NCI-H526 treated with DMSO at 0.1 percent for 48 hours (cell line): ENCODE measurements at places on chromosomes 4 and X.

DNA sequence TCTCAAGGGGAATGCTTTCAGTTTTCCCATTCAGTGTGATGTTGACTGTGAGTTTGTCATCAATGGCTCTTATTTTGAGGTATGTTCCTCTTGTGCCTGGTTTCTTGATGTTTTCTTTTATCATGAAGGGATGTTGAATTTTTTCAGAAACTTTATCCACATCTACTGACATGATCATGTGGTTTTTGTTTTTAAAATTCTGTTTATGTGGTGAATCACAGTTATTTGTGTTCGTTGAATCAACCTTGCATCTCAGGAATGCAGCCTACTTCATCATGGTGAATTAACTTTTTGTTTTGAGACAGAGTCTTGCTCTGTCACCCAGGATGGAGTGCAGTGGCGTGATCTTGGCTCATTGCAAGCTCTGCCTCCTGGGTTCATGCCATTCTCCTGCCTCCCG lies 263.1 kb upstream of the KLF3 start:
- DNase-seq: no peak

- DNase-seq: no peak
Observed at GRCh38 chrX:28787206-28787605, 200.0 kb downstream of the IL1RAPL1 start.

GRCh38 chrX:87098477-87098876 lies 419.1 kb upstream of the KLHL4 start:
- DNase-seq: no peak

DNA sequence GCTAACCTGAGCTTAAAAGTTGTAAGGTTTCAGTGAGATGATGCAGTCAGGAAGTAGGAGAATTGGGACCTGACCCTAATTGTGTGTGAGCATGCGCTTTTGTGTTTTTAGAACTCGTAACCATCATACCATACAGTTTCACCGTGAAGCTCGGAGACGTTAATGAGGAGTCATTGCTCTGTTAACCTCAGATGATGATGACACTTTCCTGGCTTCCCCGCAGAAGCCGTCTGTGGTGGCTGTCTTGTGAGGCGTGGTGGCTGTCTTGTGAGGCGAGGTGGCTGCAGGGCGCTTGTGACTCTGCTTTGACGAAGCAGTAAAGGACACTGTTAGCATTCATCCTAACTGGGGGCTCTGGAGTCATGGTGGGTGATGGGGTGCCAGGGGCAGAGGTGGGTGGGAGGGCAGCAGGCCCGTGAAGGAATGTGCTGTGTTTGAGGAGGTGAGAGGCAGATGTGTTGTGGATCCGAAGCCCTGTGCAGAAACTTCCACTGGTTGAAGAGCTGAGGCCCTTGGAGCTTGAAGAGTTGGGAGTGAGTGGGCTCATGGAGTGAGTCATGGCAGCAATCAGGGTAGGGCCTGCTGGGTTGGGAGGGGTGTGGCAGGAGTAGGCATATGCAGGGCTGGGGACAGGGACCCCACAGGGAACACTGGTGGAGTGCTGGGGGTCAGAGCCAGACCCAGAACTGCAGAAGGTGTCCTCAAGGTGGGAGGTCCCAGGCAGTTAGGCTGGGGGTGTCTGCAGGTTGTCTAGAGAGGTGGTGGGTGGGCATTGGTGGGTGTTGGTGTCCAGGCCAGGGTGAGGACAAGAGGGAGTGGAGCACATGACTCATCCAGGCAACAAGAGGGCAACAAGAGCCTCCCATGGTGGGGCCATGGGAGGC lies 57.4 kb downstream of the NSD2 start:
- DNase-seq: no peak

- DNase-seq: no peak
Observed at GRCh38 chr4:41799126-41799525, 50.6 kb upstream of the PHOX2B start.

GRCh38 chrX:133380711-133381619 lies 34.3 kb downstream of the GPC4 start:
- no peak for DNase-seq

DNA sequence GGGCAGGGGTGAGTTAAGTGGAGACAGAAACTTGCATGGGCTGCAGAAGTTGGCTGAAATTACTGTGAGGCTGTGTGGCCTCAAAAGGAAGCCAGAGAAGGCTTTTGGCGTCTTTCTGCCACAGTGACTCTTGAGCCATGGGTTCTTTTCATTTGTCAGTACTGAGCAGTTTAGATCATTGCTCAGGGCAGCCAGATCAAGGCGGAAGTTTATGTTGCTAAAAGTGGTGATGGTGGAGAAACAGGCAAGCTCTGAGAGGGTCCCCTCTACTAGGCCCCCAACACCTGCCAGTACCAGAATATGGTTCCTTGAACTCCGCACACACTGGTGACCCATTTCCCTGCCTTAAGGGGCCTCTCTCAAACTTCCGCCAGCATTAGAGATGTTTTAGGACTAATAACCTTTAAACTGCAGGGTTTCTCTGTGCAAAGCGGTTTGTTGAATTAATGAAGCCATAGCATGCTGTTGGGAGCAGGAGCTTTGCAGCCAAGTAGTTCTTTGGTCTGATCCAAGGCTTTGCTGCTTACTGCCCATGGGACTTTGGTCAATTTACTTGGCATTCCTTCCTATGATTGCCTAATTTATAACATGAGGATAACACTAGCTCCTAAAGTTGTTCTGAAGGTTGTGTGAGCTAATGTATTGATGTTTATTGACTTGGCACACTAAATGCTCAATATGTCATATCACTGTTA lies 34.5 kb downstream of the RNF175 start:
- no peak for DNase-seq

DNA sequence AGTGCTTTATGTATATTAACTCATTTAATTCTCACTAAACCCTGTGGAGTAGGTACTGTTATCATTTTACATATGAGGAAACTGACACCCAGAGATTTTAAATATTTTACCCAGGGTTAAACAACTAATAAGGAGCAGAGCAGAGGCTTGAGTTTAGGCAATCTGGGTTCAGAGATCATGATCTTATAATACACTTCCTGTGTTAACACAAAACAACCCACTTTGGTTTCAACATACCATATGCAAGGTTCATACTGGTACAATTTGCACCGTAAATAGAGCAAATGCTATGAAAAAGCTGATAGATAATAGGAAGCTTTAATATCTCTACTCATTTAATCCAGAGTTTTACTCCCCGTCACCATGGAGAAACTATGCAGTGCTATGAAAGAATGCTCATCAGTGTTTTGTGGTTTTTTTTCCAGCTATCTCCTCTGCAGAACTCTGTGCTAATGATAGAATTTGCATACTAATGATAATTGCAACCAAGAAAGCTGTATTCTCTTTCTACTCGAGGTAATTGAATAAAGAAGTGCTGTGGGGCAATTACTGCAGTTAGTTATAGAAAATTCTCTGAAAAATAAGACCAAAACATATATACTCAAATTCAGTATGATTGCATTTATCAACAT lies 138.8 kb upstream of the MAP9 start:
- no peak for DNase-seq

GRCh38 chrX:31154946-31155345 lies 83.1 kb upstream of the FTHL17 start:
- DNase-seq: no peak

GRCh38 chr4:170853422-170854021 lies 763.8 kb upstream of the AADAT start:
- peak; percentile 31 for DNase-seq

- no peak for DNase-seq
Observed at GRCh38 chrX:10177004-10177396, 20.2 kb downstream of the CLCN4 start.

DNA sequence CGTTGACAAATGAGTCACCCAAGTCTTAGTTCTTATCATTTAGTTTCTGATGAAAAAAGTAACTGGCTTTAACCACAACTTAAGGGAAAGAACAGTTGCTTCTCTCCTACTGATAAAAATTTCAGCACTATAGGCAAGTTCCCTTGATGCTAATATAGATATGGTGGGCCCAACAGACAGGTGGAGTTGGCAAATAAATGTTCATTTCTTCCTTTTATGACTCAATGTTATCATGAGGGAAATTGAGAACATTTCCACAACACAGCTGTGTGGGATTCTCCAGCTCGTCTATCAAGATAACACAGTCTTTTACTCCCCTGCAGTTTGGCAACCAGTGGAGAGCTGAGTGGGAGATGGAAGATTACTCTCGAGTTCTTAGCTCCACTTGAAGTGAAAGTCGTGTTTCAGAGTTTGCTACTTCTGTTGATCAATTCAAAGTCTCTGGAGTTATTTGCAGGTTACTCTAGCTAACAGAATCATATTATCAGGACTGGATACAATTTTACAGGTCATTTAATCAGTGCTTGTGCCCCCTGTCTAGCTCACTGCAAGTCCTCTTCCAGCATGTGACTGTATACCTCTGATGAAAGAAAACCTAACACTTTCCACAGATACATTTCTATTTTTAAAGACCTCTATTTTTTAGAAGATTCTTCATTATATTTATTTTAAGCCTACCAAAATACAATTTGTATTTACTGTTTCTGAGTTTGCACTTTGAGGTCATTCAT lies 270.6 kb upstream of the GK2 start:
- DNase-seq: no peak

- no peak for DNase-seq
Observed at GRCh38 chr4:103498161-103499070, 221.4 kb downstream of the TACR3 start.

DNA sequence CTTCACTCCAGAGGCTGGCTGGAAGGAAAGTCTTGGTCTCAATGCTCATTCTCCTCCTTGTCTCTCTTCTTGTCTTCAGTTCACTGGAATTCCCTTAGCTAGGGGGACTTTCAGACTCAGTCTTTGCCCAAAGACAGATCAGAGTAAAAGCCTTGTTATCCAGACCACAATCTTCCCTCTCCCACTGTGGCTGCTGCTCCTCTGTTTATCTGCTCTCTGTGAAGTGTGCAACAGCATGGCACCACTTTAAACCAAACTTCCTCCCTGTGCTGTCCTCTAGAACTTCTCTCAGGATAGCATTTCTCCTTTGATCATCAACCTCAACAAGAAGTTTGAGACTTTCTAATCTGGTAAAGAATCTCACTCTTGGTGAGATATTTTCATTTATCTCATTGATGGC lies 530.1 kb upstream of the SLIT2 start:
- no peak for DNase-seq

- DNase-seq: no peak
Observed at GRCh38 chrX:34653811-34654210, 3.3 kb downstream of the TMEM47 start.

- DNase-seq: no peak
Observed at GRCh38 chrX:136166221-136166855, 19.0 kb downstream of the FHL1 start.

GRCh38 chr4:163866728-163867315 lies 372.3 kb downstream of the TMA16 start:
- DNase-seq: no peak

- DNase-seq: no peak
Observed at GRCh38 chr4:110624904-110625494, 2.1 kb upstream of the PITX2 start.

- peak; percentile 29 for DNase-seq
Observed at GRCh38 chr4:179867300-179867878, 2375.8 kb upstream of the TENM3 start.

DNA sequence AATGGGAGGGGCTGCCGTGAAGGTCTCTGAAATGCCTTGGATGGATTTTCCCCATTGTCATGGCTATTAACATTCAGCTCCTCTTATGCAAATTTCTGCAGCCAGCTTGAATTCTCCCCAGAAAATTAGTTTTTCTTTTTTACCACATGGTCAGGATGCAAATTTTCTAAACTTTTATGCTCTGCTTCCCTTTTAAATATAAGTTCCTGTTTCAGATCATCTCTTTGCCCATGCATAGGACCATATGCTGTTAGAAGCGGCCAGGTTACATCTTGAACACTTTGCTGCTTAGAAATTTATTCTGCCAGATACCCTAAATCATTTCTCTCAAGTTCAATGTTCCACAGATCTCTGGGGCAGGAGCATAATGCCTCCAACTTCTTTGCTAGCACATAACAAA lies 13.8 kb upstream of the CLDN34 start:
- no peak for DNase-seq

DNA sequence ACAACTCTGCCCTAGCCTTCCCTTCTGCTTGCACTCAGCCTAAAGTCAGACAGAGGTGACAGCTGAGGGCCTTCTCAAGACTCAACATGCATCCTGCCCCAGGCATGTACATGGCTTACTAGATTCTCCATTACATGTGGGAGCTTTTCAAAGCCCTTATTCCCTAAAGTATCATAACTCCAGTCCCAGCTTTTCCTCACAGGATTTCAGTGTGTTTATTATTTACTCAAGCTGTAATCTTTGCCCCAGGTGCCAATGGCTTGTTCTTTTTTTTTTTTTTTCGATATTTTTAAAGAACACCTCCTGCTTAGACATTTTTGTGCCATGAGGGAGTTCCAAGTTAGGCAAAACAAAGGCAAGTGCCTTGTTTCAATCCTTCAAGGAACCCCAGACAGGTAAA lies 154.0 kb upstream of the RADX start:
- DNase-seq: no peak

DNA sequence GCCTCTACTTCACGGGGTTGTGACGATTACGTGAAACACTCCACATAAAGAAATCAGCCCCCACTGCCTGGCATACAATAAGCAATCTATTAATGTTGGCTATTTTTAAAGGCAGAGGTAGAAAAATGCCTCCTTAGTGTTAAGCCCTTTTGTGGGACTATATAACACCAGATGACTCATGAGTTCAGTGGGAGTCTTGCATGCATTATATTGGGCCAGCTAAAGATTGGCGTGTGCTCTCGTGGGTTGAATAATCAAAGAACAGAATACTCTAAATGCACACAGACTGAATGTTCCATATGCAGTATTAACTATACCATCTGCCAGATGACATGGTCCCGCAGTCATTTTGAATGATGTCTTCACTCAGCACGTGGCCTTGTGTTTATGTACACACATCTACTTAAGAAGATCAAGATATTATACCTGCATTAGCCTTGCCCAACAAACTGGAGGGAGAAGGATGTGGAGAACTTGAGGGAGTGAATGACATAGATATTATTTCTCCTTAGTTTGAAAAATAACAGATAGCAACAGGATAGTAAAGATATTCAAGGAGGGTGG lies 85.0 kb upstream of the MYOZ2 start:
- DNase-seq: no peak

DNA sequence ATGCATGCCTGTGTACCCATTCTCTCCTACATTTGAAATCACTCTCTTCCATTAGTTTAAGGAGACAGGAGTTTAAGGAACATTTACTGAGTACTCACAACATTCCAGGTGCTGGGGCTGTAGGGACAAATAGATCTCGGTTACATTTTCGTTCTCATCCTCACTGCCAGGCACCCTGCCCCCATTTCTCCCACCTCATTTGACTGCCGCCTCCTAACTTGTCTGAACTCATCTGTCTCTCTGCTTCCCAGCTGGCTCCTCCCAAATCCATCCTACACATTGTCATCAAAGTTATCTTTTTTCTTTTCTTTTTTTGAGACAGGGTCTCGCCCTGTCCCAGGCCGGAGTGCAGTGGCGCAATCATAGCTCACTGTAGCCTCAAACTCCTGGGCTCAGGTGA lies 19.8 kb upstream of the MPC1L start:
- no peak for DNase-seq
